RWPE2 (cell line): ENCODE measurements at places on chromosomes 13 and 19.
A peak's percentile ranks its signal among the peaks of the same experiment; 100 is the strongest.

DNA sequence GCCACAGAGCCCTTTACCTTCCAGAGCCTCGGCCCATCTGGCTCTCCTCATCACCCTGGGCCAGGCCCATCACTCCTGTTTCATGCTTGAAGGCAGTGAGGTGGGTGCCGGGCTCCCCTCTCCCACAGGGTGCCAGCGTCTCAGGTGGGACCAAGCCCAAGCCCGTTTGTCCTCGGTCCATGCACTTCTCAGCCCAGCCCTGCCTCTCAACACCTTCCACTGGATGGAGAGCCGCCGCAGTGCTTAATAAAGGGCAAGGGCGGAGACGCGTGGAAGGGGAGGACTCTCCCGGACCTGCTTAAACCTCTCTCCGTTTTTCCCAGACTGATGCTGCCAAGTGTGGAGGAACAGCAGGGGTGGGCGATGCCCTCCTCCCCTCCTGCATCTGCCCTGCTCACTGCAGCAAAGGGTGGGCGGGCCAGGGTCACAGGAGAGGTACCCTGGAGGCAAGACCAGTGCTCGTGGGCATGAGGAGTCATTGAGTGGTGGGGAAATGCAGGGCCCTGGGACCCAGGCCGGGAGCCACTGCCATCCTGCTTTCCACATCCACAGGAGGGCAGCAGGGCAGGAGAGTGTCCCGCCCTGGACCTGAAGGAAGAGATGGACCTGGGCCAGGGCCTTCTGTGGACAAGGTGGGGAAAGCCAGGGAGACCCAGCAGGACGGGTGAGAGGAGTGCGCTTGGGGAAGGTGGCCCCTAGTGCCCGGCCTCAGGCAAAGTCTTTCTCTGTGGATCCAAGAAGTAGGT is 9.7 kb upstream of the ATP11A start:
- DNase-seq = no peak

DNA sequence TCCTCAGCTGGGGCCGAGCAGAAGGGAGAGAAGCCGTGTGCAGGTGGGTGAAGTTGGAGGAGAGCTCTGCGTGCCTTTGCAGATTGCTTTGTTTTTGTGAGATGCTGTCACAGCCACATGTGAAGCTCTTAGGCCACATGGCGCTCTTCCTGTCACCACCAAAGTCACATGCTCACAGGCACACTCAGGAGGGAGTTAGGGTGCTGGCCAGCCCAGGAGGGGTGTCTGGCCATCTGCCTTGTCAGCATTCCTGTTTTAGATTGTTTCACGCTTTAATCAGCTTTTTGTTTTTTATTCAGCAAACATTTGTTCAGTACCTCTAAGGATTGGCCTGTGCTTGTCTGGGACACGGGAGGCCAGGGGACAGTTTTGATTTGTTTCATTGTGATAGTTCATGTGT is 21.9 kb downstream of the GPATCH1 start:
- no peak for DNase-seq

- DNase-seq = no peak
These were observed 99.2 kb upstream of the WASF3 start for GRCh38 chr13:26458196-26458749.

DNA sequence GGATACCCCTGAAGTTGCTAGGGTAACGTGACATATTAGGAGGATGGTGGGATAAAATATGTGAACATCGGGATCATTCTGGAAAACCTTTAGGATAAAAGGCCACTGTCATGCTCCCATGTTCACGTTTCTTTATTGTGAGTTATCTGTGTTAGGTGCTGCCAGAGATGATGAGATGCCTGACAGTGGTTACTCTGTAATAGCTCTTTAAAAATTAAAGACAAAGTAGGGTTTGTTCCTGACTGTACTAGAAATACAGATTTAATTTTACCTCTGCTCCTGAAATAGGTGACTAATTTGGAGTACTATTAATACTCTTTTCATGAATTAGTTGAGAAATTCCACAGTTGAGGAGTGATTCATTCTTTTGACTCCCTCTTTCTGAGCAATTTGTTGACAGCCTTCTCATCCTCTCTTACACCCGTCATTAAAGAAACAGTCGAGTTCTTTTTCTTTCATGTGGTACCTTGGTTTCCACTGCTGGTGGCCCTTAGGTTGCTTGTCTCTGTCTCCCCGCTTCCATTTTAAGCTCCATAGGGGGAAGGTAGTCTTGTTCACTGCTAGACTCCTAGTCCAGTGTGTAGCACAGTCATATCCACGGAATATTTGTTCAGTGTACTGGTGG is 28.4 kb downstream of the SAE1 start:
- no peak for DNase-seq

- DNase-seq = peak; percentile 47
These were observed 76.4 kb upstream of the MCF2L start for GRCh38 chr13:112892426-112893206.

DNA sequence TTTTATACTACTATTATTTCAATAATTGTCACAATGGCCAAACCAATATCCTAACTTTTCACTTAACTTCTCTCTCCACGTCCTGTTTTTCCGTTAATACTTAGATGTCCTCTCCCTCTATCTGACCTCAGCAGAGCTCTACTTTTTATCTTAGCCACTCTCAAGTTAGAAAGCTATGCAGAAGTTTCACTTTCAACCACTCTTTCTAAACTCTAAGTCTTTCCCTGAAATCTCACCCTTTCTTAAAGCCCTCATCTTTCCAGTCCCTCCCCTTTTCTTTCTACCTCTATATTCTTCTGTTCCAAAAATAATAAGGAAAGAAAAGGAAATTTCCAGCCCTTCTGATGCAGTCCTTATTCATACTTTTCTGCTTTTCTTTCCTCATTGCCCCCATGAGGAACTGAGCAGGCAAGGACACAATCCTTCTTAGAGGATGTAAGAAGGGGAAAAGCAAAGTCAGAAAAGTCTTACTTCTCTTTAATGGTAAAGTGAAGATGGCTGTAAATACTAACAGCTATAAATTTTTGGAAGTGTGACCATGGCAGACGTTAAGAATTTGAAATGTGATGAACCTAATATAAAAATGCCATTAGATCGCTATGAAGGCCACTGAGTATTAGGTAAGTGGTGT is 23.0 kb downstream of the FAM216B start:
- DNase-seq = no peak

- DNase-seq = no peak
These were observed 108.3 kb downstream of the ABCC4 start for GRCh38 chr13:95192998-95193397.

GRCh38 chr13:19061278-19061677 is 120.3 kb downstream of the TUBA3C start:
- no peak for DNase-seq

DNA sequence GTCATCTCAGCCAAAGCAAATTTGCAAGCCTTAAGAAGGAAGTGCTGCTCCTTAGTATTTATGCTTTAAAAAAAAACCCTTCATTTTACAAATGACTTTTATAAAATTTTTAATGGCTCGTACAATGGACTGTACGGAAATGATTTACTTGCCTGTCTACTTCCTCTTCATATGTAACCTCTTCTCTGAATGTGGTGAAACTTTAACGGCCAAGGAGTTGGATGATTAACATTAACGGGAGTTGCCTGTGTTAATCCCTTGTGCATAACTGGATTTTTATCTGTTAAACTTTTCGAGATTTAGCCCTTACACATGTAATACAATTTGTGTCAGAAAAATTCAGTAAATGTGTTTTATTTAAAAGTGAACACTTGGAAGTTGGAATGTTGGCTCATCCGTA is 429.4 kb downstream of the TBC1D4 start:
- DNase-seq = no peak

- DNase-seq = no peak
These were observed 709 bp downstream of the N4BP2L1 start for GRCh38 chr13:32426990-32427851.

- no peak for DNase-seq
These were observed 116.4 kb downstream of the TM9SF2 start for GRCh38 chr13:99617474-99618255.

DNA sequence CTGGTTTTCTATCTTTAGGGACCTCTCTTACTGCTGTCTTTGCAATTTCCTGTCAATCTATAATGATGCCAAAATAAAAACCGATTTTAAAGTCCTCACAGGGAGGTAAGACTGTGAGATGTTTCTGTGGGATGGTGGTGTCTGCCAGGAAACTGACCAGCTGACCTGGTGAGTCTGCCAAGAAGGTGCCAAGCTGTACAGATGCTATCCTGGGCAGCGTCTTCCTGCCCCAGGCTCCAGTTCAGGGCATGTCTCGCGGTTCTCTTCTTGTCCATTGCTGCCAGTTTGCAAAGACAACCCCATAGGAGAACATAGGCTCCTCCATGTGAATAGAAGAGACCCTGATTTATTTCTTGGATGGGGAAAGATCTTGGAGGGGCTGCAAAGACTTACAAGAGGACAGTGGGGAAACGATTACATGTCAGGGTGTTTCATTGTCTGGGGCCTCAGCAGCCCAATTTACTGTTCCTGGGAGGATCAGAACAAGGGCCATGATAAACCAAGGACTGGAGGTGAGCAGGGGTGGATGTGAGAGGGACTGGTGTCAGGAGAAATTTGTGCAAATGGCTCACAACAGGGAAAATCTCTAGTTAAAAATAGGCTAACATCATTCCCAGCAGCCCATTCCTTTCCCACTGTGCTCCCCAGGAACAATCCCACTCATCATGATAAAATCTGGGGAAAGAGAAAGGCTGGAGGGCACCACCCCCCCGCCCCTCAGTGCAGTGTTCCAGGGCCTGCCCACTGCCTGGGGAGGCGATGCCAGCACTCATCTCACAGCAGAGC is 42.7 kb upstream of the VSTM2B start:
- no peak for DNase-seq

GRCh38 chr19:7395360-7396066 is 46.8 kb downstream of the ARHGEF18 start:
- DNase-seq = no peak

- DNase-seq = no peak
These were observed 7.7 kb upstream of the ZNF611 start for GRCh38 chr19:52742516-52742915.

- DNase-seq = no peak
These were observed 358.1 kb downstream of the ENOX1 start for GRCh38 chr13:43428545-43429296.

DNA sequence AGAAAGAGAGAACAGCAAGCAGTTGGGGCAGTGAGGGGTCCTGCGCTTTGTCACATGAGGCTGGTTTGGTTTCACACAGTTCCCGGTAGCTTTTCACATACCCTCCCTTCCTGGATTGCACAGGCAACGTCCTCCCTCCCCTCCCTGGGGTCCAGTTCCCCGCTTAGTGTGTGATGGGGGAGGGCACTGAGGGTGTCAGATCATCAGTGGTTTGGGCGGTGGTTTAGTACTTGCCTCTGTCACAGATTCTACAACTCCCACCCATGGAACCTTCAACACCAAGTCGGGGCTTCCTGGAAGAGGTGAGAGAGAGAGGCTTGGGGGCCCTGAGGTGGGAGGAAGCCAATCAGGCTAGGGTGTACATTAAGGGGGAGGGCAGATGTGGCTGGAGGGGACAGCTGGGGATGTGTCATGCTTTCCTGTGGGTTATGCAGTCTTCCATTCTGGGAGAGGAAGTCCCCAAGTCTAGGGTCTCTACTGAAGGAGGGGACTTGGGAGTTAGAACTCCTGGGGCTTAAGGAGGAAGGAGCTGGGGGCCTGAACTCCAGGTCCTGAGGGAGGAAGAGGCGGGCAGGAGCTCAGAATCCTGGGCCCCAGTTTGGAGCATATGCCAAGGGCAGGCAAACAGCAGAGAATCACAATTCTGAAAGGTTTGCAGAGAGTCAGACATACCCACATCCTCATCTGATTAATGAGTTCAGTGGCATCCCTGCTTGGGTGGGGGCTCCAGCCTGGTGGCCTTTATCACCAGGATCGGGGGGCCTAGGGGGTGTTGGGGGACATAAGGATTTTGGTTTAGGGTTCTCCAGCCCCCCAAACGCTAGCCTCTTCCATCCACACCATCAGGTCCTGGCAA is at the start of gene NKG7:
Gene NKG7, minus strand, starts transcription at position 6 of the 856 bp plus-strand sequence. CDS start 119 bp downstream, outside the sequence.
- DNase-seq = no peak

DNA sequence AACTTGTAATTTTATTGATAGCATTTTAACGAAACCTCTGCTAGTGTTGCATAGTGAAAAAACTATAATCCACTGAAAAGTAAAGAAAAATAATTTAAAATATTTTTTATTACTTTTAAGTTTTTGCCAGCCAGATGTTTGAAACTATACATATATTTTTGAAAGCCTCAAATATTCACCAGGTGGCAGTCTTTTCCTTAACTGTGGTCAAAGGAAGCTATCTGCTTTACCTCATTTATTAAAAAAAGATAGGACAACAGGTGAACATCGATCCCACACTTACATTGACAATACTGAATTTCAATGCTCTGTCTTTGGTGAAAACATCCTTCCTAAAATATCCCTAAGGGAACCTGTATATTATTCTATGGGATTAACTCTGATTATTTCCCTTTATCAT is 100.5 kb downstream of the TRPC4 start:
- no peak for DNase-seq

DNA sequence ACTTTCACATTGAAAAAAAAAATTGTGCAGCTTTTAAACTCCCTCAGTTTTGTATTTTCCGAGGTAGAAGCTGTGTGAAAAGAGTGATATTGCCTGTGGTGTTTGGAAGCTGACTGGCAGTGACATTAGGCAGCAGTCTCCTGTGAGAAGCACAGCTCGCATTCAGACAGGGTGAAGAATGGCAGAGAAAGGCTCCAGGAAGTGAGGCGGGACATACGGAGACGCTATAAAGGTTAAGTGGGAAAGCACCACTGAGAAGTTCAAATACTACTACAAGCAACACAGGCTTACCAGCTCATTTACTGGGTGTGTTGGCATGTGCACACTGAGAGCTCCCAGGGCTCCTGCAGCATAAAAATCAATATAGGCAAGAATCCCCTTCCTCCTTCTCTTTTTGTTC is 88.4 kb downstream of the RXFP2 start:
- DNase-seq = no peak

DNA sequence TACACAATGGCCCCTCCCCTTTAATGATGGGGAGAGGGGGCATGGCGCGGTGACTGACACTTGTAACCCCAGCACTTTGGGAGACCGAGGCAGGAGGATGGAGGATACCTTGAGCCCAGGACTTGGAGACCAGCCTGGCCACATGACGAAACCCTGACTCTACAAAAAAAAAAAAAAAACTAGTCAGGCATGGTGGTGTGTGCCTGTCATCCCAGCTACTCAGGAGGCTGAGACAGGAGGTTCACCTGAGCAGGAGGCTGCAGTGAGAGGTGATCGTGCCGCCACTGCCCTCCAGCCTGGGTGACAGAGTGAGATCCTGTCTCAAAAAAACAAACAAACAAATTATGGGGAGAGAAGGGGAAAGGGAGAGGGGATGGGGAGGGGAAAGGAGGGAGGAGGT is 13.8 kb upstream of the ZBTB7A start:
- DNase-seq = no peak

DNA sequence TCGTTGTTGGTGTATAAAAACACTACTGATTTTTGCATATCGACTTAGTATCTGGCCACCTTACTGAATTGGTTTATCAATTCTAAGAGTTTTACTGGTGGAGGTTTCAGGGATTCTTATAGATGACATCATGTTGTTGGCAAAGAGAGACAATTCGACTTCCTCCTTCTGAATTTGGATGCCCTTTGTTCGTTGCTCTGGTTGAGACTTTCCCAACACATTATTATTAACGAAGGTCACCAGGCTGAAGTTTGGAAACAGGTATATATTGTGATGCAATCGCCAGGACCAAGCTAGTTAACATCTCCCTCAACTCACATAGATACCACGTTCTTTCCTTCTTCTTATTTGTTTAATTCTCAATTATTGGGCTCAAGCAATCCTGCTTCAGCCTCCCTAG is 2.1 kb upstream of the ZSCAN5B start:
- DNase-seq = no peak
